ENCODE measurements at places on chromosomes 5 and 9.
A peak's percentile ranks its signal among the peaks of the same experiment; 100 is the strongest.

DNA sequence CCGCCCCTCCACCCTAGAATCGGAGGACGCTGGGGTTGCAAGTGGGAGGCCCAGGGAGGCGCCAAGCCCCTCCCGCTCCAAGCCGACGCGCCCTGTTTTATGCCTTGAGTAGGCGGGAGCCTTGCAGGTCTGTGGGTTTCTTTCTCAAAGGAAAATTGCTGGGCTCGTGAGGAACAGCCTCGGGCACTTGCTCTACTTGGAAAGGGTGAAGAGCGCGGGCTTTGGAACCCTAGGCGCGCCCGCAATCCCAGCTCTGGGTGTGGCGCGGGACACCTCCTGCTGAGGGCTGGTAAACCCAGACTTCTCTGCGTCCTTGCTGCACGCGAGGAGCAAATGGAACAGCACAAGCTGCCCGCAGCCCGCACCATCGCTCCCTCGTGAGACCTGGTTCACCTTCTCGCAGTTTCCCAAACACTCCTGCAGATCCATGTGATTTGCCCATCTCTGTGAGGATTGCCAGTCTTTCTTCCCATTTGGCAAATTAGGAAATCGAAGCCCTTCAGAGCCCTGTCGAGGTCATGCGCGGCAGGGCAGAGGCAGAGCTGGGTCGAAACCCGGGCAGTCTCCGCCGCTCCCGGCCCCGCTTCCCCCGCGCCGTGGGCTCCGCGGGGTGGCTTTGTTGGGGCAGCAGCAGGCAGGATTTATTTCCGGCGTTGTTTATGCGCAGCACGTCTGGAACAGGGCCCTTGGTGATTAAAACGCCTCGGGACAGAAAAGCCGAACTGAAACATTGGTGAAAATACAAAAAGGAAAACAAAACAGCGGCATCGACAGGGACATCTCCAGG, 98.4 kb upstream of the CPLX2 start:
- DNase-seq, result no peak

DNA sequence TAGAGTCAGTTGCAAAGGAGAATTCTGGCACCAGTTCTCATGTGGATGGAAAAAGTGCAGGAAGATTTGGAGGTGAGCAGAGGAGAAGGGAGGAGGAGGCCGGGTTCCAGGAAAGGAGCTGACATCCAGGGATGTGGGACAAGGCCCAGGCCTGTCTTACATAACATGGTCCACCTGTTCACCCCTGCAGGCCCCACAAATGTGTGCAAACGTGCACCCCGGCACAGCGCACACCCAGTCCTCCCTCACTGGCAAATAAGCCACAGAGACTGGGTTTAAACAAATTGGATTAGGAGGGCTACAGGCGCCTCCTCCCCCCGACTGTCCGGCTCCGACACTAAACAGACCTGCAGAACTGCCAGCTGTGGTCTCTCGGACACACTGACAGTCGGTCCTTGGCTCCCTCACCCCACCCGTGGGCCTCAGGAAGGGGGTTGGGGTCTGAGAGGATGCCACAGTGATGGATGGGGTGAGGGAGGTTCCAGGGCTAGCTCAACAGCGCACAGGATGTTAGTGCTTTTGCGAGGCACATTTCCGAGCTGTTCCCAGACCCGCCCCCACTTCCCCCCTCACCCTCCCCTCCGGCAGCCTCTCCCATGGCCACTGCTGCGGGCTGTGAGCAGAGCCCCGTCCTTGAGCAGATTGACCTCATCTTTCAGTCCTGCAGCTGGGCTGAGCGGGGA, 43.4 kb upstream of the IL17B start:
- peak; percentile 58 for DNase-seq

DNA sequence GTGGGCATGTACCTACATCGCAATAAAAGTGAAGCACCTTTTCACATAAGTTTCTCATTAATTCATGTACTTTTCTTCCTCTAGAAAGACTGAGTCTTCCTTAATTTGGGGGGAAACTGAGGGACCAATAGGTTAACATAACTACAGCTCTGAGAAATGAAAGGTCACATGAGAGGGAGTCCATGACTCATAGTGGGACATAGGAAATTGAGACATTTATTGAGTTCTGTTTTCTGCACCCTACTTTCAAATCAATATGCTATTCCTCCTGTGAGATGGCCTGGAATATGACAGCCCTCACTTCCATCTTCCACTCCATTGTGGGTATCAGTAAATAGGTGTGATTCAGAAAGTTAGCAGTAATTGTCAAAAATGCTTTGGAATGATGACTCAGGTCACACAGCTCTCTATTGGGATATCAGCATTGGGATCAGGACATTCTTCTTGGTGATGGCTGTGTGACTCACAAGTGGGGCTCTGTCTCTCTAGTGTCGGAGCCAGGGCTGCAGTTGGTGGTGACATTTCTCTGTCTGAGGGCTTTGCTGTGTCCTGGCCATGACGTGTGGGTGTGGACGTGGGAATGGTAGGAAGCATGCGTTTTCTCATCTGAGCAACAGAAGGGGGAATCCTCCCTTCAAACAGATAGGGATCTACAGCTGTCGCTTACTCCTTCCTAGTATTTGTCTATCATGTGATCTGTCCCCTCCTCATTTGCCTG, 125.0 kb downstream of the TRIO start:
- peak; percentile 85 for DNase-seq

GRCh38 chr5:139371482-139372435, 11.3 kb downstream of the SLC23A1 start:
- no peak for DNase-seq

DNA sequence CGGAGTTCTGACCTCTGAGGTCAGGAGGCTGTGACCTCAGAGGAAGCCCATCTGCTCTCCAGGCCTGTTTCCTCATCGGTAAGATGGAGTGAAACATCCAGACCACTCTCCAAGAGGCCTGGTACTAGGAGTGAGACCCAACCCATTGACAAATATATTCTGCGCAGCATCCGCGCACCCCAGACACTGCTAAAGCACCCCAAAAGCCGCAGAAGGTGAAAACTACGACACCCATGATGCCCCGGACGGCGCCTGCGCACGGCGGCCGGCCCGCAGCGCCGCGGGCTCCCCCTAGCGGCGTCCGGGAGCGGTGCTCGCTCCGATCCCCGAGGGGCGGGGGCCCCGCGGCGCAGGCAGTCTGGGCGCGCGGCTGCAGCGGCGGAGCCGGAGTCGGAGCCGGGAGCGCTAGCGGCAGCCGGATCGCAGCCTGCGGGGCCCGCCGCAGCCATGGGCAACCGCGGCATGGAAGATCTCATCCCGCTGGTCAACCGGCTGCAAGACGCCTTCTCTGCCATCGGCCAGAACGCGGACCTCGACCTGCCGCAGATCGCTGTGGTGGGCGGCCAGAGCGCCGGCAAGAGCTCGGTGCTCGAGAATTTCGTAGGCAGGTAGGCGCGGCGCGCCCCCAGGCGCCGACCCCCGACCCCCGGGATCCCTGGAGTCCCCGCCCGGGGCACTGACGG, at the start of gene DNM1:
Gene DNM1 (plus strand): TSS at position 356 of the 683 bp plus-strand sequence. CDS start 92 bp downstream, at position 448.
- DNase-seq, result peak; percentile 85

DNA sequence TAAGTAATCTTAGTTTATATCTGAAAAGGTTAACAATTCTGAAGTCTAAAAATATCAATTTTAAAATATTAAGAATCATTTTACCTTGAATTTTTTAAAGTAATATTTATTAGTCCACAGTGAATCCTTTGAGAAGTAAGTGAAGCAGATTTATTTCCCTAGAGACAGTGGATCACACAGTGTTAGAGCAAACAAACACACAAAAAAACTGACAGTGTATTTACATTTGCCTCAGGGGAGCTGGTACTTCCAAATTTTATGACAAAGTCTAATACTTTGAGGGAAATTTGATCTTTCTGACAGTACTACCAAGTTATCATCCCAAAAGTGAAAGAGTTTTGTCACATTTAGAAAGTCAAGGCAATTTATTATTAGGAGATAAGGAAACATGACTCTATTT, 1750.6 kb upstream of the CDH9 start:
- no peak for DNase-seq

DNA sequence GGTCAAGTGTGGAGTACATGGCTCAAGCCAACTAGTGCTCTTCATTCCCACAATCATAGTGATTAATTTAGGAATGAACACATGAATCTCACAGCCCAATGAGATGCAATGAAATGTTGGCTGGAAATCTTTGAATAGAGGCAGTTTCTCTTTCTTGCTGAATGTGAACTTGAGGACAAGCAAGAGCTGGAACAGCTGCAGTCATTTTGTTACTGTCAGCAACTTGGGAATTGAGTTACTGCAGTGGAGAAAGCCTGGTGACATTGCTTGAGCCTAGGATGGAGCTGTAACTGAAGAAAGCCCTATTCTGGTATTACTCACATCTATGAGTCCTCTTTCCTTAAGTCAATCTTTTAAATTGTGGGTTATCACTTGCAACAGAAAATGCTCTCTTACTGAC, 62.3 kb downstream of the YIPF5 start:
- no peak for DNase-seq

DNA sequence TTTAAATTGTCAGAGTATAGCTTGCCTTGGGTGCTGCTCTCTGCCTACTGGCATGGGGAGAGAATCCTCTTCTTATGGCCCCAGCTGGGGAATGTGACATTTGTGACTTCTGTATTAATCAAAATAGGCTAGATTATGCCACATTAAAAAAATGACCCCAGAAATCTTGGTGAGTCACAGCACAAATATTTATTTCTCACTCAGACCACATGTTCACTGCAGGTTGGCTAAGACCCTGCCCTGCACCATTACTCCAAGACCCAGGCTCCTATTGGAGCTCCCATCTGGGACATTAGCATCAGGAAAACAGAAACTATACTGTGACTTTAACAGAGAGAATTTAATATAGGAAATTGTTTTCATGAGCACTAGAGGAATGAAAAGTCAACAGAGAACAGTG, 16.6 kb upstream of the WHRN start:
- no peak for DNase-seq

DNA sequence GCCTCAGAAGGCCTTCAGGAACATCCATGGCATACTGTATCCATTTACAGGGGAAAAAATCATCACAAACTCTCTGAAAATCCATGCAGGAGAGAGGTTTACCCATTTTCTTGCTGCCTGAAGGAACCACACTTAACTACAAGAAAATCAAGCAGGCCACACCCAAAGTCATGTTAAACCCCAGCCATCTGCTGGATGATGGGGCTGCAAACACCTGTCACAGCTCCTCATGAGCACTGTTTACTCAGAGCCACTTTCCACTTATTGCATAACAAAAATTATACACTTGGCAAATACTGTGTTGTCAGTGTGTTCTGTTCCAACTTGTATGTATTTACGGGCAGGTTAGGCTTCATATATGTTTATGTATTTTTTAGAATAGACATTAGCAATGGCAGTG, 35.8 kb downstream of the PPIC start:
- no peak for DNase-seq

GRCh38 chr5:69184621-69185020, 4.8 kb upstream of the CENPH start:
- no peak for DNase-seq

DNA sequence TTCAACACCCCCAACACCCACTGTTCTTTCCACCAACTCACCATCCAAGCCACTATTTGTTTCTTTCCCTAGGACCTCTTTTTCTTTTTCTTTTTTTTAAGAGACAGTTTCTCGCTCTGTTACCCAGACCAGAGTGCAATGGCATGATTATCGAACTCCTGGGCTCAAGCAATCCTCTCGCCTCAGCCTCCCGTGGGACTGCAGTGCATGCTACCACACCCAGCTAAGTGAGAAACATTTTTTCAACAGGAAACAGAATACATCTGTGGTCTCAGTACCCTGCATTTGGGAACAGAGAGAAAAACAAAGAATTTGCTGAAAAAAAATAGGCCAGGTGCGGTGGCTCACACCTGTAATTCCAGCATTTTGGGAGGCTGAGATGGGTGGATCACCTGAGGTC, 24.6 kb downstream of the B4GALT1 start:
- DNase-seq, result no peak

DNA sequence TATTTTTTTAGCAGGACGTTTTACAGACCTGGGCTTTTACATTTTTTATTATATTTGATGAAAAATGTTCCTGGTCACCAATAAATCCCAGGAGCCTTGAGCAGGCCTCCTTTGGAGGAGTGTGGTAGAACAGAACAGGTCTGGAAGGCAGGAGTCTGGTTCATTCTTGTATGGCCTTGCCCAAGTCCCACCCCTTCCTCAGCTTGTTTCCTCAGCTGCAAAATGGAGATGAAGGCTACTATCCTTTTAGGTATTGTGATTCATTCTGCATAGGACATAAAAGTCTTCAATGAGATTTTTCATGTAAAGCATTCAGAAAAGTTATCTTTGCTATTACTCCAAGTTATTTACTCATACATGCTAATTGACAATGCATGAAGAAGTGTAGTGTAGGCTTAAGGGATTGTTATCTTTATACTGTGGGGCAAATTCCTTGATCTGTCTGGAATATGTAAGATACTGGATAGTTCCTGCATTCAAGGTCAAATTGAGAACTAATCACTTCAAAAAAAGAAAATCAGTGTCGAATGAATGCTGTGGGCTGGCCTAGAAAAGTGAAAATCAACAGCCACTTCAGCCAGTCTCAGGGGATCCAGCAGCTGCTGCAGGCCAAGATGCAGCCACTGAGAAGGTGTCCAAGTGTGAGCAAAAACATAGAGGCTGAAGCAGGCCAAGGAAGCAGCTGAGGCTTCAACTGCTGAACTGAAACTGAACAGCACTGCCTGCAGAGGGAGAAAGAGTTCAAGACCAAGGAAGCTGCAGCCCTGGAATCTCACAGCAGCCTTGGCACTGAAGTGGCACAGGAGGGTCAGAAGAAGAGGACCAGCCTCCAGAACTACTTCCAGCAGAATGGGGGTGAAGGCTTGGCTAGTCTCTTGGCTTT, 15.5 kb upstream of the SLC36A3 start:
- peak; percentile 12 for DNase-seq

DNA sequence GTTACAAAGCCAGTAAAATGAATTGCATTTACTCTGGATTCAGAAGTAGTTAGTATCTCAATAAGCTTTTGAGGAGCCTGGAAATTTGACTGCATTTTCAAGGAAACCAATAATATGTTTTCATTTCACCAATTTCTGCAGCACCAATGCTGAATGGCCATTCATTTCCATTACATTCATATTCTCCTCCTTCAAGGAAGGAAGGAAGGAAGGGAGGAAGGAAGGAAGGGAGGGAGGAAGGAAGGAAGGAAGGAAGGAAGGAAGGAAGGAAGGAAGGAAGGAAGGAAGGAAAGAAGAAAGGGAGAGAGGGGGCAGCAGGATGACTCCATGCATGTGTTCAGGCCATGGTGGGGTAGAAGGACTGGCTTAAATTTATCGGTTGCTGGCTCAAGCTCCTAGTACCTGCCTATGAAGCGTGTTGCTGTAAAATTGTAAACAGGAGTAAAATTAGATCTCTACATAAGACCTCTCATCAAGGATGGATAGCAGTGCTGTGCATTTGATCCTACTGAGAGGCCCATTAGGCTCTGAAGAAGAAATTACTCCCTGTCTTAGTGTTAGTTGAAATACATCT, 498.8 kb upstream of the TNC start:
- no peak for DNase-seq
